ENCODE measurements at places on chromosomes 1 and 21.

DNA sequence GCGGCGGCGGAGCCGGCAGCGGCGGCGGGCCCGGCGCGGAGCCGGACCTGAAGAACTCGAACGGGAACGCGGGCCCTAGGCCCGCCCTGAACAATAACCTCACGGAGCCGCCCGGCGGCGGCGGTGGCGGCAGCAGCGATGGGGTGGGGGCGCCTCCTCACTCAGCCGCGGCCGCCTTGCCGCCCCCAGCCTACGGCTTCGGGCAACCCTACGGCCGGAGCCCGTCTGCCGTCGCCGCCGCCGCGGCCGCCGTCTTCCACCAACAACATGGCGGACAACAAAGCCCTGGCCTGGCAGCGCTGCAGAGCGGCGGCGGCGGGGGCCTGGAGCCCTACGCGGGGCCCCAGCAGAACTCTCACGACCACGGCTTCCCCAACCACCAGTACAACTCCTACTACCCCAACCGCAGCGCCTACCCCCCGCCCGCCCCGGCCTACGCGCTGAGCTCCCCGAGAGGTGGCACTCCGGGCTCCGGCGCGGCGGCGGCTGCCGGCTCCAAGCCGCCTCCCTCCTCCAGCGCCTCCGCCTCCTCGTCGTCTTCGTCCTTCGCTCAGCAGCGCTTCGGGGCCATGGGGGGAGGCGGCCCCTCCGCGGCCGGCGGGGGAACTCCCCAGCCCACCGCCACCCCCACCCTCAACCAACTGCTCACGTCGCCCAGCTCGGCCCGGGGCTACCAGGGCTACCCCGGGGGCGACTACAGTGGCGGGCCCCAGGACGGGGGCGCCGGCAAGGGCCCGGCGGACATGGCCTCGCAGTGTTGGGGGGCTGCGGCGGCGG, 1.0 kb downstream of the ARID1A start:
- peak; percentile 37 for DNase-seq

DNA sequence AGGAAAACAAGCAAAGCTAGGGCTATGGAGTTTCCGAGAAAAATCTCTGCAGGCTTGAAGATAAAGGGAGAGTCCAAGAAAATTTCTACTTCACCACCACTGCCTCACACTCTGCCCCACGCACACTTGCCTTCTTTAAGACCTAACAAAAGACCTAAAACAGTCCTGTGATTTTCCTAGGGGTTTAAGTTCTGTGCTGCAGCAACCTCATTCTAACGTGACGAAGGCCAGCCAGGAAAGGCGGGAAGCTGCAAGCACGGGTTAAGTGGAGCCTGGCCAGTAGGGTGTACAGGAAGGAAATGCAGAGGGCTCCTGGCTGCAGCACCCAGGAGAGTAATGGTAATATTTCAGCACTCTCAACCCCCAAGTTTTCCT, 1.5 kb downstream of the SPATA6 start:
- peak; percentile 78 for DNase-seq

- DNase-seq = no peak
These were observed 558 bp upstream of the KIF21B start for GRCh38 chr1:201023920-201024624.

GRCh38 chr1:206453111-206453510, 17.2 kb upstream of the IKBKE start:
- no peak for DNase-seq

DNA sequence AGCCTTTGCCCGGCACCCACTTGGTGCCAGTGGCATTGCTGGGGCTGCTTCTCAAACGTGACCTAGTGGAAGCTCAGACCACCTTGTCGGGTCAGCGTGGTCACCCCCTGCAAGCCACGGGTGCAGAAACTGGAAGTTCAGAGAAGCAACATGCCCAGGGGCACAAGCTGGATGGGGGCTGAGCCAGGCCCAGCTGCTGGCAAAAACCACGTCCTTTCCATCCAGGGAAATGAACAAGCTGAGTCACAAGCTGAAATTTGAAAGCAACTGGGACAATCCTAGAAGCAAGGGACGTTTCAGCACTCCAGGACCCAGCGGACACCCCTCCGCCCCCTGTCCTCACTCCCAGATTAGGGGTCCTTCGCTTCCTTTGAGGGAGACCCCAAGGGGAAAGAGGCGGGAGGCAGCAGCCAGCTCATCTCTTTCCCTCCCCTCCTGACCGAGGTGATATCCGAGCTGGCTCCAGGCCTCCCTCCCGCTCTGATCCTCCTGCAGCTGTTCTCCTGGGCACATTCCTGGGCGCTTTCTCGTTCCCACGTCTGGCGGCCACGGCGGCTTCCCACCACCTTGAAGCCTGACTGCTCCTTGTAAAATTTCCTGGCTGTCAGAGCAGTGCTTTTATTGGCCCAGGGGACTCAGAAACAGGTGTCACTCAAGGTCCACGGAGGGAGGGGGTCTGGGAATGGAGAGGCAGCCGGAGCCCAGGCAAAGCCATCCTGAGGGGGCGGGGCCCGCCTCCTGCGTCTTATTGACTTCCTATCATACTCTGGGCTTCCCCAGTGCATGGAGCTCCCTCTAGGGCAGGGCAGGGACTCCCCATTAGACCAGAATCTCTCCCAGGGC, 62.8 kb downstream of the PAX7 start:
- no peak for DNase-seq

DNA sequence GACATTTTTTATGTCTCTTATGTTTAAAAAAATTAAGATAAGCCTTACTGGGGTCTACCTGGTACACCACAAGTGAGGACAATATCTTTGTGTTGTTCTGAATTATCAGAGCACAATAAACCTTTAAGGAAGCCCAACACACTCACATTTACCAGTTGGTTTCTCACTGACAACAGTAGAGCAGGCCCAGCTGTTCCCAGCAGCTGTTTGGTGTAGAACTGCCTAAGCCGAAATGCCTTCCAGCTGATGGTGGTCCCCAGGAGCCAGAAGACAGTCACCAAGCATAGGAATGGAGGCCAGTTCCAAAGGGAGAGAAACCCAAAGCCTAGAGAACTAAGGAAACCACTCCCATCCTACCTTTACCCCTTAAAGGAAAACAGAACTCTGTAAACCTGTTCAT, 428.6 kb upstream of the CAMK1G start:
- no peak for DNase-seq

- DNase-seq = peak; percentile 72
These were observed 61.4 kb downstream of the EPHB2 start for GRCh38 chr1:22772014-22772413.

DNA sequence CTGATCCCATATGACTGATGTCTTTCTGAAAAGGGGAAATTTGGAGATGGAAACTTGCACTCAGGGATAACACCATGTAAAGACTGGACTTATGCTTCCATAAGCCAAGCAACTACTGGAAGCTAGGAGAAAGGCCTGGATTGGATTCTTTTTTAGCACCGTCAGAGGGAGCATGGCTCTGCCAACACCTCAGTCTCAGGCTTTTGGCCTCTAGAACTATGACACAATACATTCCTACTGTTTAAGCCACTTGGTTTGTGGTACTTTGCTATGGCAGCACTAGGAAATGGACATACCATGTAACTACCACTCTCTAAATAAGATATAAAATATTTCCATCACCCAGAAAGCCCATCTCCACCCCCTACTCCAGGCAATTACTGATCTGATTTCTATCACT, 139.7 kb downstream of the CYYR1 start:
- DNase-seq = no peak

GRCh38 chr1:200528858-200529606, 91.5 kb downstream of the KIF14 start:
- no peak for DNase-seq

- peak; percentile 86 for DNase-seq
These were observed 184.5 kb downstream of the DHRS3 start for GRCh38 chr1:12433323-12434053.

- DNase-seq = no peak
These were observed 30.2 kb downstream of the RUNX3 start for GRCh38 chr1:24899581-24900485.

- no peak for DNase-seq
These were observed 2.8 kb downstream of the FCRL6 start for GRCh38 chr1:159804924-159805323.

DNA sequence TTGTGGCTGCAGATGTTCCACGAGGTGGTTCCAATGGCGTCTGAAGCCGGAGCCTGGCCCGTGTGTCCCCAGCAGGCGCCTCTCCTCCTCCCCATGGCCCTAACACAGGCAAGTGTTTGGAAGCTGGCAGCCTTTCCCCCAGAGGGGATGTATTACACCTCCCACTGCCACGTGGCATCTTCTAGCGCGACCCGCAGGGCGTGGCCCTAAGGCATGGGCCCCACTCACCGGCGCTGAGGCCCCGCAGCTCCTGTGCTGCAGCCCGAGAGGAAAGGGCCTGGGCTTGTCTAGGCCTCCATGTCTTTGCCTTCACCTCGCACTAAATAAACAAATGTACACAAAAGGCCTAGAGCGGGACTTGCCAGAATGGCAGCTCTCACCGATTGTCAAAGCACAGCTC, 37.9 kb downstream of the SLC66A1 start:
- no peak for DNase-seq

GRCh38 chr1:53367503-53368313, 39.8 kb upstream of the LRP8 start:
- DNase-seq = no peak

DNA sequence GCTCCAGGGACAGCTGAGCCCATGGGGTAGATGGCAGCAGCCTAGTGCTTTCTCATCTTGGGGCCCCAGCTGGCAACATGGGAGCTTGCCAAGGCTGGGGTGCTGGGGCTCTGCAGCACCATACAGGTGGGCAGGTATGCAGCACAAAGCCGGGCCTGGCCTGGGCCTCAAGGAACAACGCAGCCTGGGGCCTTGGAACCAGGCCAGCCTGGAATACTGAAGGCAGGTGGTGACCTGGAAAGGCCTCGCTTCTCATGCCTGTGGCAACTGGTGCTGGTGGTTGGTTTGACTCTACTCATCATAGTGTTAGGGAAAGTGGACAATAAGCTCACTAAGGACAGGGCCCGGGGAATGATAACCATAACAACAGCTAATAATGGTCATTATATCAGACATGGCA, 27.0 kb upstream of the SDHB start:
- no peak for DNase-seq

All from lung (tissue), 17 donors.